Activated CD8-positive, alpha-beta T cell treated with anti-CD3 and anti-CD28 coated beads, Interleukin-2, amount 10 ng/mL, durations not matched to agents 7 days and 5 days (primary cell): ENCODE measurements at places on chromosomes 3 and 15. TPM values are rescaled to one million over a fixed set of nuclear protein-coding genes. Genes with fewer than 3 reads are reported as not detected.

DNA sequence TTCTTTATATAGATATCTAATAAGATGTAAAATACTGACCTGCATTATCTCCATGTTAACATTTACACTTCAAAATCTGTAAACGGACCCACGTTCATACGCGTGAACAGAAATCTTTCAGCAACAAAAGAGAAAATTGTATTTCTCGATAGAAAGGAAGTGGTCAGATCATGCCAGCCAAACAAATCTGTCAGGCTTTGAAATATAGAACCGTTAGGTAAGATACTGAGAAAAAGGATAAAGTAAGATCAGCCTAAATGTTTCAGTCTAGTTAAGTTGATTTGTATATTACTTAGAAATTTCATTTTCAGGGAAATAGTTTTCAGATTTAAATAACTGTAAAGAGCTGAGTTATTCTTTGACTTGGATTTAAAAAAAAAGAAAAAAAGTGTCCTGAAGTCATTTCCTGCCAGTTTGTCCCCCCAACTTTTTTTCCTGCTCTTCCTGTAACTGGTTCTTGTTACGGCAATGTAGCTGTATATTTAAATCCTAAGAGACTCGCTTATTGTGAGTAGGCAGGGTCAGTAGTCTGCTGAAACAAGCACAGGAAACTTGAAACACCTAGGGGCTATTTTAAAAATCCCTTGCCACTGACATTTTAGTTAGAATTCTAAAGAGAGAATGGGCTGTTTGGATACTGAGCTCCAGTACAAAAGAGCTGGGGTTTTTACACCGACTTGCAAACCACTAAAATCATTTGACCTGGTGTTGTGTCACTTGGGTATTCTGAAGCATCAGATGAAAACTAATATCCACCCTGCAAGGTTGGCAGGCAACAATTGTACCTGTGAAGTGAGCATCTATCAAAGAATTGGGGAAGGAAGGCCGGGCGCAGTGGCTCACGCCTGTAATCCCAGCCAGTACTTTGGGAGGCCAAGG, 237.5 kb downstream of the UBE2E2 start:
- peaks cover 51% of the 10 kb centered on the region for H3K4me1 ChIP-seq
- no peak for DNase-seq
- H3K36me3 ChIP-seq = peaks cover 3% of the 10 kb centered on the region
- H3K27ac ChIP-seq = peak overlapping the region; percentile 86

GRCh38 chr3:61562042-61562720, 810 bp downstream of the PTPRG start:
- H3K27me3 ChIP-seq = peaks cover 65% of the 10 kb centered on the region
- H3K4me1 ChIP-seq = peaks cover 21% of the 10 kb centered on the region
- H3K36me3 ChIP-seq = no peaks in the 10 kb centered on the region

DNA sequence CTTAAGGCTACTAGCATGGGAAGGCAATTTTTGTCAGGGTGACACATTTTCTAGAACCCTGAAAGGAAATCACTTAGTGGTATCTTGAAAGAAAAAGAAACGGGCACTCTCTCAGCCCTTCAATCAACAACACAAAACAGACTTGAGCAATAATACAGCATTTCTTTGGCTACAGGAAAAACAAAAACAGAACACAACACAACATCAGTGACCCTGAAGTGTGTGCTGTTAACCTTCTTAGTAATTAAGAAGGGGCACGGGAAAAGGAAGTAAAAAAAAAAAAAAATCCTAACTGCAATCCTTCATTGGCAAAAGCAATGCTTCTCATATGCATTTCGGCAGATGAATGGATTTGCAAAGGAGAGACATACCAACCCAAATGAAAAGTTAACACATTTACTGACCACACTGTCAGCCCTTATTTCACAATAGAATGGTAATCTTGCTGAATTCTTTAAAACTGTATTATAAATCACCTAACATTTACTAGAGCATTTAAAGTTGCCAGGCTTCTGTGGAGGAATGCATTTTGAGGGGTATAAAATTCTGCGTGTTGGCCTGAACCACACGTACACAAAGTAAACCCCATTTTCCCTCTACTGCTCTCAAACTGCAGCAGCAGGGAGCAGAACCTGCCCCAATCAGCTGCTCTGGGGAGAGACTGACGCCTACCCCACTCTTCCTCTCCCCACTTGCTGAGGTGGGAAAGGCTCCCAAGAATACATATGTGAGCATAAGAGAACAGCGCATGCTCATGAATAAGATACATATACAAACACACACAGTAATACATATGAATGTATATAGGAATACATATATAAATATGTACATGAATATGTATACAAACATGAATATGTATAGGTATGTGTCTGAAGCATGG, 198.5 kb downstream of the FOXP1 start:
- no peak for DNase-seq
- no peaks in the 10 kb centered on the region for H3K27me3 ChIP-seq
- H3K36me3 ChIP-seq = peaks cover 6% of the 10 kb centered on the region
- peak overlapping the region; percentile 50 for H3K4me3 ChIP-seq
- H3K27ac ChIP-seq = peak overlapping the region; percentile 86

DNA sequence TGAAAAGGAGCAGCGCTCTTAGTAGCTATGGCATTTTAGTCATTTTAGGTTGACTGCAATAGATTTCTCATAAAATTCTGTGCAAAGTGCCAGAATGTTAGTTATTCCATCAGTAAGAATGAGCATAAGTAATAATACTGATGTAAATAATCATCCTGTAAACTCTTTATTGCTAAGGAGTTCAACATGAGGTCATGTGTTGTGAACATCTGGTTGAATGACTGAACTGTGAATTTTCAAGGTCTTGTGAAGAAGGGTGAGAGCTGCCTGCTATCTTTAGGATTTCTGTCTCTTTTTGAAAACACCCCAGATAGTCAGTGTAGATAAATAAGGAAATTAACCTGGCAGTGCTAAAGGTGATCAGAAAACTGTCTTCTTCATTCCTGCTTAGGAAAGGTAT, 333.4 kb upstream of the TBC1D5 start:
- H3K4me1 ChIP-seq = peaks cover 7% of the 10 kb centered on the region
- DNase-seq = no peak
- H3K27me3 ChIP-seq = peaks cover 3% of the 10 kb centered on the region
- no peaks in the 10 kb centered on the region for H3K36me3 ChIP-seq
- no peak overlapping the region for H3K27ac ChIP-seq

The CHRFAM7A gene
- 1.9 TPM for total RNA-seq

GRCh38 chr15:58190419-58190818, 52.2 kb downstream of the AQP9 start:
- no peak overlapping the region for H3K4me3 ChIP-seq
- DNase-seq = no peak
- H3K27me3 ChIP-seq = peaks cover 31% of the 10 kb centered on the region
- no peak overlapping the region for H3K27ac ChIP-seq

The AHSG gene
- total RNA-seq = not detected
